ENCODE measurements at places on chromosomes 3 and 15.

- DNase-seq = no peak
These were observed 15.8 kb upstream of the SEMA3F start for GRCh38 chr3:50139308-50139707.

- DNase-seq = no peak
These were observed 151.0 kb upstream of the WNT5A start for GRCh38 chr3:55637906-55638638.

DNA sequence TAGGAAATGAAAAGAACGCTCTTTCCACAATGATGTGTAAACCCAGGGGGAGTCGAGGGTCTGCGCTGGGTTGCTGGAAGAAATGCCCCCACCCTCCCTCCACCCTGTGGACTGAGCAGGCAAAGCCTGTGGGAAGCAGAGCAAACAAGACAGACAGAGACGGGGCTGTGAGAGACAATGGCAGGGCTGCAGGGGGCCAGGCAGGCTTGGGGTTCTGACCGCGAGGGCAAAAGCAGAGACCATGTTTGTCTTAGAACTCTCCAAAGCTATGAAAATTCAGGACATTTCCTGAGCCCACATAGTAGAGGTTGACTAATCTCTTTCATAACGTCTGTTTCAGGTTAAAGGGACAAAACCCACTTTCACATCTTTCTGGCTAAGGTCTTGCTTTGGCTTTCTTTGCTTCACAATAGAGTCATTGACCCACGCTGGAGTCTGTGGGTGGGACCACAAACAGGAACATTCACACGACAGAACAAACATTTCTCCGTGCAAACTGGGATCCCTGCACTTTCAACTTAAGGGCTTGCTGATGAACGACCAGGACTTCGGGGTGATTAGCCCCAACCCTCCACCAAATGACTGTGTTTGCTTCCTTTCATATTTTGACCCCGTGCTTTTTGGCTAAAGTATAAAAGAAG lies 156.0 kb upstream of the TPM1 start:
- no peak for DNase-seq

DNA sequence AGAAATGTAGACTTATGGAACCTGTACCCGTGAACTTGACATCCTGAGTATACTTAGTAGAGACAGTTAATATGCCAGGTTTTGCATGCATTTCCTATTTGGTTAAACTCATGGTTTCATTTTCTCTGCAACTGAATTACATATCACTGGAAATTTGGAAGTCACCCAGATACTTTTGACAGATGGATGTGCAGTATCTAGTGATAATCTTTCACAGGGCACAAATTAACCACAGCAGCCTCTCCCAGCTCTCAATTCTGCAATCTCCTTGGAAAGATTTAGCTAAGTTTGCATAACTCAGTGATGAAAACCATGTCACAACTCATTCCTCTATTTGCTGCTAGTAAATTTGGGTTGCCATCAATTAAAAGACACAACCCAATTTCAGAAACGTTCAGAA lies 162.3 kb upstream of the TPM1 start:
- no peak for DNase-seq

DNA sequence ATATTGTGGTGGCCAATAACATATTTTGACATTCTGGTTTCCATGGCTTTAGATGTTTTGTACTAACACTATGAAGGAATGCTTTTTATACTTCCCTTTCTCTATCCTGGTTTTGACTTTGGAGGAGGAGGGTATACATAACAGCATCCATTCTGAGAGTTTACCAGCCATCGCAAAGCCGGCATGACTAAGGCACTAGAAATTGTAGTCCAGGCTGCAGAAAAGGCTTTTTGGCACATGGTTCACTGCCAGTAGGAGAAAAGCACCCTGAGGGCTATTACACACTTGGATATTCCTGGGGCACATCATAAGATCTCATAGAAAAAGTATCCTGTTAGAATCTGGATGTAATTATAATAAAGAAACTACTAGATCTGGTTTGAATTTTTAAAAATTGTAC lies 101.8 kb downstream of the STT3B start:
- DNase-seq = no peak

DNA sequence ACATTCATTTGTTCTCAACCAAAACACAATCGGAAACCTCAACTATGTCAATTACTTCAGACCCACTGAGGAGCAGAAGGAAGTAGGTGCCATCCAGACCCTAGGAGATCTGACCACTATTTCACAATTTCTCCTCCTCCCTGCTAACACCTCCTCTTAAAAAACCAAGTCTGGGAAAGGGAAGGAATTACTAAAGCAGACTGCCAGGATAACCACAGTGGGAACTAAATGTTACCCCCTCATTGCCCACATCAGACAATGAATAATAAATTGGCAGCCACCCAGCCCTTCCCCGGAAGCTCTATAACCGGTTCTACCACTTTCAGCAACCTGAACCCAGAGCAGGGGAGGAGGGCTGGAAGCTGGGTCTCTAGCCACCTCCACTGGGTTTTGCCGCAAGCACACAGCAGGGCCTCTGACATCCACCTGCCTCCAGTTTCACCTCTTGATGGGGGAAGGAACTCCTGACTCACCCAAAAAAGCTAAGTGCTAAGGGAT lies 17.6 kb downstream of the C15orf62 start:
- peak; percentile 93 for DNase-seq

GRCh38 chr15:46207341-46207740 lies 572.5 kb downstream of the SQOR start:
- DNase-seq = no peak

DNA sequence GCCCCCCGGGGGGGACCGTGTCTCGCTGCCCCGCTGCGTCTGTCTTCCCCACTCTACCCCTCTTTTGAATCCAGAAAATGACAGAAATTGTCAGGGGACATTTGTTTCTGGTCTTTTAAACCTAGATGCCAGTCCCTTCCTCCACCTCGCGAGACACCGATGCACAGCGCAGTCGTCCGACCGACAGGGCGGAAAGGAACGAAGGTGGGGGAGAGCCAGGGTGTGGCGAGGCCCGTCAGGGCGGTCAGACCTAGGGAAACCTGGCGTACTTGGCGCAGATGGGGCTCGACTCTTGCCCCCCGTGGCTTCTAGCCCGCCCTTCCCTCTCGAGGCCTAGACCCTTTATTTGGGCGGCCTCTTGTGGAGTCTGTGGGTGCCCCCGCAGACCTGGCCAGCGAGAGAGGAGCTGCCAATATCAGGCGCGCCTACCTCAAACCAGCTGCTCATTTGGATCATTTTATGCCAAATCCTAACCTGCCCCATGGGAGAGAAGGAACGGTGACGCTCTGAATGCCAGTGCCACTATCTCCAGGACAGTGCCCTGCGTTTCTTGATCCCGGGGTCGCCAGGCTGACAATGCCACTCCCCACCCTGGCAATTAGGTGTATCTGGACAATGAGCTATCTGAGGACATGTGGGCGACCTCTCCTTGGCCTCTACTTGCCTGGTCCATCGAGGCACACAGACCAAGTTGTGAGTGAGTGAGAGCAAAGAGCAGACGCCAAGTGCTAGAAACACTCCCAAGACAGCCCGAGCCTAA lies 500 bp upstream of the RAB6B start:
- no peak for DNase-seq

GRCh38 chr3:120428924-120429323 lies 21.9 kb downstream of the FSTL1 start:
- no peak for DNase-seq

GRCh38 chr15:66566963-66567531 lies 1.2 kb upstream of the LCTL start:
- peak; percentile 75 for DNase-seq

DNA sequence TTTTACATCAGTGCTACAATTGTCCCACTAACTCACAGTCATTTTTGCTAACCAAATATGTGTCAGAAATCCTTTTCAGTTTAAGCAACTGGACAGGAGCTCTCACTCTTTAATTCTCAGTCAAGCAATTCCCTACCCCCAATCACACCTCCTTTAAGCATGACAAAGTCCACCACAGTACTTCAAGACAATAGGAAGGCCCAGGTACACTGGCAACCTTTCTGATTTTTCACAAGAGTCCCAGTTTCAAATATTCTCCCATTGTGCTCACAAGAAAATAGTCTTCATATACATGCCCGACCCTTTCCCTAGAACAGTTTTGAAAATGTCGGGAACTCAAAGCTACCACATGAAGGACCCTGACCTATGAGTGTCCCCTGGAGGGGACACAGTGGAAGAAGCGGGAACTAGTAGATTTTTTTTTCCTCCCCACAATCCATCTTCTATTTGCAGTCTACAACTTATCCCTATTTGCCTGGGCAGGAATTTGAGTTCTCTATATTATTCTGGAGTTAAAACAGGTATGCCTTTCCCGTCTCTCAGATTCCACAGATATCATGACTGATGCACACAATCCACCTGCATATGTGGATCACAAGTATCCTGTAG lies 413.5 kb downstream of the TIGIT start:
- DNase-seq = no peak

GRCh38 chr3:60017631-60018030 lies 967.8 kb upstream of the CFAP20DC start:
- no peak for DNase-seq

DNA sequence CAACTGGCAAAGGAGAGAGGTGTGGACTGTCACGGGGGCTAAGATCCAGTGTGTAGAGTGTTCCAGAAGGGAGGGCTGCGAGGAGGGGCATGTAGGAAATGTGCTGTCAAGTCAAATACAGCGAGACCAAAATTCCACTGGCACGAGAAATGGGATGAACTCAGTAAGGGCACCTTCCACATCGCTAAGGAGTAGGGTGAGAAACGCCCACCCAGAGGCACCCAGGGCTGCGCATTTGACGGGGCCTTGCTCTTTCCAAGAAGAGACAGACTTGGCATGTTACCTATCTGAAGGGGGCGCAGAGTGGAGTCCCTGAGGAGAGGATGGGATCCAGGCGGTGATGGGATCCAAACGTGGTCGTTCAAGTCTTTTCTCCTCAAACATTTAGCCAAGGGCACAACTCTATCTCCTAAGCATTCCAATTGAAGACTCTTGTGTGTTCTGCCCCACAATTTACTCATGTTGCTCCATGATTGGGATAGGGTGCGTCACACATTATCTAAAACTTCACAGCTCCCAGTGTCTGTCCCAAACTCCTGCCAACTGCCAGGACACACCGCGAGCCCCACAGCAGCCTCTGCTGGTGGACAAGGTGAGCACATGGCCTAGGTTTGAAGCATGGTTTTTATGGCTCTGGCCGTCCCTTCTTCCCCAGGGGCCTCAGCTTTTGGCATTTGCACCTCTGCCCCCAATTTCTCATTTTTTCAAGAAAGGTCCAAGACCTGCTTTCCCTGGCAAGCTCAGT lies 7.6 kb downstream of the SELENOS start:
- no peak for DNase-seq

GRCh38 chr15:78397382-78397781 lies 40.6 kb upstream of the IREB2 start:
- DNase-seq = no peak

GRCh38 chr15:26996250-26996649 lies 25.3 kb downstream of the GABRG3 start:
- DNase-seq = no peak

DNA sequence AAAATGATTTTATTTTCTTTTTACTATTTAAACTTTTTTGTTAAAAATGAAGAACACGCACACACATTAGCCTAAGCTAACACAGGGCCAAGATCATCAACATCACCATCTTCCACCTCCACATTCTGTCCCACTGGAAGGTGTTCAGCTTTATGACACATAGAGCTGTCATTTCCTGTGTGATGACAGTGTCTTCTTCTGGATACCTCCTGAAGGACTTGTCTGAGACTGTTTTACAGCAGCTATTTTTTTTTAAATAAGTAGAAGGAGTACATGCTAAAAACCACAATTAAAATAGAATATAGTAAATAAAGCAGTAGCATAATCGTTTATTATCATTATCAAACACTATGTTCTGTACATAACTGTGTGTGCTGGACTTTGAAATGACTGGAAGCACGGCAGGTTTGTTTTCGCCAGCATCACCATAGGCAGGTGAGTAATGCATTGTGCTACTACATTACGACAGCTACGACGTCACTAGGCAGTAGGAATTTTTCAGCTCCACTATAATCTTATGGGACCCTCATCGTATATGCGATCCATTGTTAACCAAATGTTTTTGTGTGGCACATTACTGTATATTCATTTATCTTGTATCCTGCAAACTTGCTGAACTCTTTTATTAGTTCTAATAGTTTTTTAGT lies 72.8 kb downstream of the KLF15 start:
- DNase-seq = peak; percentile 51

DNA sequence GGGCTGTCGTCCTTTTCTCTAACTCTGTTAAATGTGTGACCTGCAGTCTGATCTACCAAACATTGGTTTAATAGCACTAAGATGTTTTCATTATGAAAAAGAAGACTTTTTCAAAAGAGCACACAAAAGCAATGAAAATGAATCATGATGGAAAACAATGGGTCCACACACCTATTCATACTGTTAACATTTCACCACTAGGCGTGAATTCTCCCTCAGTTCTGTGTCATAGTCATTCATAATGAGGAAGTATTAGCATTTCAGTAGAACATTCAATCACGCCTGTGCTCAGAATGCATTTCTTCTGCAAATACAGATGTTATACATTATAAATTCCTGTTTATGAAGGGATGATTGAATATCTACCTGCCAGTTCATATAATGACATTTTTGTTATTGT lies 35.9 kb downstream of the EIF4E3 start:
- peak; percentile 42 for DNase-seq

GRCh38 chr15:60110909-60111308 lies 106.8 kb downstream of the FOXB1 start:
- DNase-seq = no peak
